ENCODE measurements at places on chromosomes 2 and 18.

DNA sequence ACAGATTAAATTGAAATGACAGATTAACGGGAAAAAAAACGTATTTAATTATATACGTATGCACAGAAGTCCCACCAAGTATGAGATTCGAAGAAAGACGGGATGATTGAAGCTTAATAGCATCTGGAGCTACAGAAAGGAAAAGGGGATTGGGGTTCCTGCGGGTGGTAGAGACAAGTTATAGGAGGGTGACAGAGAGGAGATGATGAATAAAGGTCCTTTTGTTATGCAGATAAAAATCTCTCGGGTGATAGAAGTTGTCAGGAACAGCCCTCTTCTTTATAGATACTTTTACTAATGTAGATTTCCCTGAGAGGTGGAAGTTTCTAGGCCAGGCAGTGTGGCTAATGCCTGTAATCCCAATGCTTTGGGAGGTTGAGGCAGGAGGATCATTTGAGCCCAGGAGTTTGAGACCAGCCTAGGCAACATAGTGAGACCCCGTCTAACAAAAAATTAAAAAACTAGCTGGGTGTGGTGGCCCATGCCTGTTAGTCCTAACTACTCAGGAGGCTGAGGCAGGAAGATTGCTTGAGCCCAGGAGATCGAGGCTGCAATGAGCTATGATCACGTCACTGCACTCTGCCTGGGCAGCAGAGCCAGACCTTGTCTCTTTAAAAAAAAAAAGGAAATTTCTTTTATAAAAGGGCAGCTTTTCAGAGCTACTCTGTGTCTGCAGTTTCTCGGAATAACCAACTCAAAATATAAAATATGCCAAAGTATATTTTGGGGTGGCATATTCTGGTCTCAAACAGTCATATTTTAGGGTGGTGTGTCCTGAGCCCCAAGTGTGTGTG is 113.0 kb downstream of the STPG4 start:
- DNase-seq = no peak

GRCh38 chr2:48424866-48425265 is 105.1 kb upstream of the STON1 start:
- no peak for DNase-seq

DNA sequence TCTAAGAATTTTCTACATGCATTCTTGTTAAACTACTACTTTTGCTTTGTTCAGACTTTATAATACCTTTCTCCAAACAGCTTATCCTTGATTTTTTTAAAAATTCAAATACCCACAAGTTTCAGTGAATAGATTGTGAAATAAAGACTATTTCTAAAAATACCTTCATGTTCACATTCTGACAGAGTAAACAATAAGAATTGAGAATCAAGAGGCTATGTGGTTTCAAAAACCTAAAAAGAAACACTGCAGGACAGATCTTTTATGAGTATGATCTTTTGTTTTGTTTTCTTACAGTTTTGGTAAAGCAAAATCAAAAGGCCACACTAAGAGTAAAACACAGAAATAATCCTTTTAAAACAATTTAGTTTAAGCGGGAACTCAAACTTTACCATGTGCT is 21.2 kb downstream of the ALS2 start:
- no peak for DNase-seq

- no peak for DNase-seq
Observed at GRCh38 chr2:101846973-101847372, 144.8 kb upstream of the IL1R2 start.

DNA sequence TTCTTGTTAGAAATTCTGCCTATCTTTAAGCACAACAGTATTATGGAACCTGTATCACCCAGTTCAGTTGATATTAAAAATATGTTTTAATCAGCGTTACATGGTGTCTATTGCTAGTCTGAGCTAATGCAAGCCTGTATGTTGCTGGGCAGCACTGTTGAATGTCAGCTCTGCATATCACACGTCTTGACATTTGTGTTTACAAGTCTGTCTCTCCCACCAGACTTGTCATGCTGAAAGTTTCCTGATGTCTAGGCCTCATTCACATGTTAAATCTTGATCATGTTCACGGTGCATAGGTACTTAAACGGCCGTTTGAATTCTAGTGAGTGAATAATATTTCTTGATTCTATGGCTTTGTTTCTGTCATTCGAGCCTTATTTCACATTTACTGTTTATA is 385.0 kb downstream of the SOCS6 start:
- DNase-seq = no peak

GRCh38 chr2:122001441-122001874 is 246.0 kb downstream of the TSN start:
- DNase-seq = no peak

GRCh38 chr2:193331676-193332075 is 1136.9 kb upstream of the TMEFF2 start:
- no peak for DNase-seq

- DNase-seq = no peak
Observed at GRCh38 chr2:71361631-71362030, 30.0 kb downstream of the ZNF638 start.

GRCh38 chr2:7572450-7572849 is 655.2 kb downstream of the RNF144A start:
- DNase-seq = no peak

DNA sequence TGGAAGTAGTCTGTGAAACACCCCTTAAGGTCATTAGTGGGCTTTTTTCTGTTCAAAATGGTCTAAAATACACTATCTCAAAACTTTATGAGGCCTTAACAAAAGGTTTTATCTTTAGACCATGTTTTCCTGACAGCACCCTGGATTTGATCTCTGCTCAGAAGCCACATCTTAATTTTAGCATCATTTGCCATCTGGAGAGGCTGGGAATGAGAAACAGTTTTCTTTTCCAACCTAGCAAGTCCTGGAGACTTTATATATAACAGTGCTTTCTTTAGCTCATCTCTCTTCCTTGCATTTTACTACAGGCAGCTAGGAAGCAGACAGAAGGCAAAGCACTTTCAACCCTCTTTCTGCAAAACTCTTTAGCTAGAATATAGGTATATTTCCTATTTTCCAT is 62.7 kb upstream of the CYTIP start:
- DNase-seq = no peak

DNA sequence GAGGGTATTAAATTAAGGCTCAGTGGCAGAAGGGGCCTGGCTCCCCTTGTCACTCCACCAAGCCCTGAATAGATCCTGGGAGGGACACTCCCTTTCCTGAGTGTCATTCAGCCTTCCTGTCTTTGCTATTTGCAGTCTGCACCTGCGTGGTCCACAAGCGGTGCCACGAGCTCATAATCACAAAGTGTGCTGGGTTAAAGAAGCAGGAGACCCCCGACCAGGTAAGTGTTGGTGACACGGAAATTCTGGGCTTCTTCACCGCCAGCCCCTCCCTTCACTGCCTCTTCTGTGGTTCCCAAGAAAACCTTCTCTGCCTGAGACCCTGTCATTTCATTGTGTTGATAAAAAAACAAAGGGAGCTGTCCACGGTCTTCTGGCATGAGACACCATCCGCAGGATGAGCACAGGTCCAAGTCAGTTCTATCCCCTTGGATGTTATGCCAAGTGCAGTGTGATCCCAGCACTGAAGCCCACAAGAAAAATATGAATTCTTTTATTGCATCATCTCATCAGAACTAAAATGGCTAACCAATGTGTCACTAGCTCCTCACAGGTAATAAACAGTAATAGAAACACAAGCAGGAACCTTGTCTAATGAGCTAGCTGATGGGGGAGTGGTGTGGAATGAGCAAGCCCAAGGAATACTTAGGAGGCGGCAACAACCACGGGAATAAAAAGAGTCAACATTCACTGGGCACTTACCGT is 316.9 kb upstream of the EPAS1 start:
- DNase-seq = no peak

GRCh38 chr18:3879836-3880120 is 429.8 kb downstream of the TGIF1 start:
- DNase-seq = no peak

GRCh38 chr2:188978291-188979081 is 4.3 kb downstream of the COL3A1 start:
- no peak for DNase-seq

GRCh38 chr2:150255528-150255927 is 231.9 kb downstream of the RND3 start:
- no peak for DNase-seq

GRCh38 chr2:99643787-99644418 is 154.1 kb upstream of the REV1 start:
- DNase-seq = no peak

DNA sequence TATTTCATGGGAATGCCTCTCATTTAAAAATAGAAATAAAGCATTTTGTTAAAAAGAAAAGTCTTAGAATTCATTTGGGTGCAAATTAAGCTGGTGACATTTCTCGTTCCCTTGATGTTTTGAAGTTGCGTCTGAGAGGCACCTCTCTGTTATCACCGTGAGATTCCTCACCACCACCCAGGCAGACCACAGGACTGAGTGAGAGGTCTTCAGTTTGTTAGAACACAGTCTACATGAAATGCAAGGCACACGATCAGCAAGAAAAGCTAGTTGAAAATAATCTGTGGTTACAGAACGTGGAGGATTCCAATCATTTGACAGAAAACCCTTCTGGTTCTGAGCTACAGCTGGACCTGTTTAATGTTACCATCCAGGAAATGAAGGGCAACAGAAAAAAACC is 116.0 kb downstream of the UXS1 start:
- DNase-seq = no peak

GRCh38 chr2:101277111-101277510 is 24.4 kb downstream of the CNOT11 start:
- DNase-seq = no peak

DNA sequence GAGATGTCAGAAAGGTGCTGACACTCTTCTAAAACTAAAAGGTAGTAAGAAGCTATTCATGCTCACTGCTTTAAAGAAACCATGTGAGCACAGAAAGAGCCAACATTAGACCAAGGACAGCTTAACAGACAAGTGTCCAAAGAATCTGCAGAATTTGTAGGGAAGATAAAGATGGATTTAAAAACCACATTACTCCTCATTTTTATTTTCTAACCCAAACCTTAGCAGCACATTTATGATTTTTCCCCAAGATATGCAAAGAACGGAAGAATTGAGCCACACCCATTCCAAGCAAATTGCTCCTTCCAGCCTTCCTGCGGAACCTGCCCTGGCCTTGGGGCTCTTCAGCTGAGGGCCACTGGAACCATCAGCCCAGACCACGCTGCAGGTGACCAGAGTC is 26.9 kb downstream of the MBP start:
- no peak for DNase-seq

DNA sequence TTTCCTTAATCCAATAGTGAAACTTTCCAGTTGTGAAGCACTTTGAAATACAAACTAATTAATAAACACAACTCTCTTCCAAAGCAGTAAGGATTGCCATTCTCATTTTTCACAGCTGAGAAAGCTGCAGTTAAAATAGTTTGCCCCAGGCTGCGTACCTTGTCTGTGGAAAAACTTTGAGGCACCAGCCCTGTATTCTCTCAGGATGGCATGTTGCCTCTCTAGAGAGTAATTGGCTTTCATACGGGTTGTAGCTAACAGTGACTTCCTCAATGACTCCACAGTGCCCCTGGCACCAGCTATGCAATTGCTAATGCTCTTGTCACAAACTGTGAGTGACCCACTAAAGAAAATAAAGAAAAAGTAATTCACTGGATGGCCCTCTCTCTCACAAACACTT is 345.7 kb downstream of the MTX2 start:
- DNase-seq = no peak

DNA sequence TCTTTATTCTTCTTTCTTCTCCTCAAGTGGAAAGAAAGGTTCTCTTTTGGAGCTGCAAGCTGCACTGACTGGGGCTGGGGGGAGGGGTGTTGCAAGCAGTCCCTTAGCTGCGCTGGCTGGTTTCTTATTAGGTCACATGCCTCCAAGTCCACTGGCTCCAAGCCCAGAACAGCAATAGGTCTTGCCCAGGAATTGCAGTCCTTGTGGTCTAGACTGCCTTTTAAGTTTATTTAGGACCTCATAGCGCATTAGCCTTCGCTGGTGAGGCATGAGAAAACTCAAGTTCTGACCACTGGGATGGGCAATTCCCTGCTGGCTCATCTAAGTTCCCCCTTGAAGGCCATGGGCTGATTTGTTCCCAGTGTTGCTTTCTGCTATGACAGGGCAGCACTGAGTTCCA is 138.6 kb upstream of the SCN7A start:
- no peak for DNase-seq

DNA sequence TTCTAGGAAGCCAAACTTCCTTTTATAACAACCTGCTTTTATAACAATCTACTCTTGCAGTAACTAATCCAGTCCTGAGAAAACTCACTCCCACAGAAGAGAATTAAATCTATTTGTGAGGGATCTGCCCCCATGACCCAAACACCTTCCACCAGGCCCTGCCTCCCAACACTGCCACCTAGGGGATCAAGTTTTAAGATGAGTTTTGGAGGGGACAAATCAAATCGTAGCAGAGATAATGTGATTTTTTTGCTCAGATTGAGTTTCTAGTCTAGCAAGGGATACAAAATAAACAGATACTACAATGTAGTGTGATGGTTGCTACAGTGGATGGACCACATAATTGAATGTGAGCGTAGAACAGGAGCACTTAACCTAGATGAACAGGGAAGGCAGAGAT is 52.2 kb downstream of the NCOA1 start:
- DNase-seq = no peak

- no peak for DNase-seq
Observed at GRCh38 chr18:13300029-13300428, 81.5 kb downstream of the LDLRAD4 start.

GRCh38 chr2:45984896-45985473 is 312.2 kb upstream of the EPAS1 start:
- no peak for DNase-seq

DNA sequence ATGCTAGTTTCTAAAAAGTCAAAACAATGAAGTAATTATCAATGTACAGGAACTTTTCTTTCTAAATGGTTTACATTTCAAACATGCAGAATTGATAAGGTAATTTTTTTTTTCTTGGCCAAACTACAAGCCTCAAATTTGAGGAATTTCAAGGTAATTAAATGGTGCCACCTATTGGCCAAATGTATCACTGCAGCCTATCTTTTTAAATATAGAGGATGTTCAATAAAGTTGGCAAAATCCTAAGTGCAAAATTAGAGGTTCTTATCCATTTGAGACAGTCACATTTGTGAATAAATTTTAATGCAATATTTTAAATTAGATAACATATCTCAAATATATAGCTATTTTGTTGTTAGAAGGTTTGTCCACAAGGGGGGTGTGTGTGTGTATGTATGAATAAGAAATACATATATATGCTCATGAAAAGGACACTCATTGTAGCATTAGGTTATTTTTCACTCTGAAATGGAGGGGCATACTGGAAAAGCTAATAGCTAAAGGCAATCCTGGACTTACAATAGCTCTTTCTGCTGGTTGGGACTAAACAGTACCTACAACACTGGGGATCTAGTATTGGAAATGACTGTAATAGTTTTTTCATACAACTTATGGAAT is 26.2 kb downstream of the MMADHC start:
- no peak for DNase-seq

DNA sequence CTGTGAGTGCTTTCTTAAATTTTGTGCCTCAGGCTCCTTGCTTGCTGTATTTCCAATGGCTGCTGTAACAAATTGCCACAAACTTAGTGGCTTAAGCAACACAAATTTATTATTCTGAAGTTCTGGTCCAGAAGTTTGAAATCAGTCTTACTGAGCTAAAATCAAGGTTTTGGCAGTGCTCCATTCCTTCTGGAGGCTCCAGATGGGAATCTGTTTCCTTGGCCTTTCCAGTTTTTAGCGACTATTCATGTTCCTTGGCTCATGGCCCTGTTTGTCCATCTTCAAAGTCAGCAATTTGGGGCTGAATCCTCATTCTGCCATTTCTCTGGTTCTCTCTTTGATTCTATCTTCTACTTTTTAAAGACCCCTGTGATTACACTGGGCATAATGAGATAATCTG is 31.8 kb downstream of the STRADB start:
- DNase-seq = no peak

- DNase-seq = no peak
Observed at GRCh38 chr2:144256996-144257707, 262.8 kb downstream of the ZEB2 start.

Data from stimulated activated CD8-positive, alpha-beta memory T cell treated with anti-CD3 and anti-CD28 coated beads, Interleukin-7, amount 100 ng/mL, for 1 hour (primary cell).